ENCODE measurements at places on chromosomes 7 and 10. TPM values are rescaled to one million over a fixed set of nuclear protein-coding genes. Genes with fewer than 3 reads are reported as not detected.

The MLXIPL gene
- not detected for total RNA-seq

DNA sequence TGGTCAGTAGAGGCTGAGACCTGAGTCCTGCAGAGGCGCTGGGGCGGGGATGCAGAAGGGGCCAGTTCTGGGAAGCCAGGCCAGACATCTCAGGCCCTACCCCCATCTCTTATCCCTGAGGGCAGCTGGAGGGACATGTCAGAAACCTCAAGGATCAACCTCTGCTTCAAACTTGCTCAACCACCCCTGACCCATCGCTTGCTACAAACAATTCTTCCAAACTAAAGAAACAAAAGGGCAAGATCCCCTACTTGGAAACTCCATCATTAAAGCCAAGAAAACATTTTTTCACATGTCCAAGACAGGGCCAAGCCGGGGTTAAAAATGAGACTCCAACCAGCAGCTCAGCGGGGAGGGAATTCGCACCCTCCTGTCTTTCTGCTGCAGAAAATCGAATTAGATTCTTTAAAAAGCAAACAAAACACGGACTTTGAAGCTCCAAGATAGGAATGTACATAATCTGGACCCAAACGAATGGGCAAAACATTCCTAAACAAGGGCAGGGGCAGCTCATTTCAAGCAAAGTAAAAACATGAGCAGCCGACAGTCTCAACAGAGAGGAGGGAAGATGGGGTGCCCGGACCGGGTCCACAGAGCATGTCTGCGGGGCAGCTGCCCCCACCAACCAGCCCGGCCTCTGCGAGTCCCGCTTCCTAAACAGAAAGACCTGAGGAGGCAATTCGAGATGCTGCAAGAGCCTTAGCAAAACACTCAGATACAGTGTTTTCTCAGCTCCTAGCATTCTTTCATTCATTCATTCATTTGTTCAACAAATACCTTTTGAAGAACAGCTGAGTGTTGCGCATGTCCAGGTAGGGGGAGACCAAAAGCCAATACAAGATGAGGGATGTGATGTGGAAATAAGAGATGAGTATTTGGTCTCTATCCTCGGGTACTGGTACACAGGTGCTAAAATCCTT lies 44.8 kb downstream of the CHST15 start:
- no peak for DNase-seq

GRCh38 chr7:6175645-6176044 lies 96.8 kb downstream of the CYTH3 start:
- DNase-seq, result no peak

- DNase-seq, result no peak
Measured at GRCh38 chr10:72234560-72235095, 18.6 kb upstream of the ASCC1 start.

DNA sequence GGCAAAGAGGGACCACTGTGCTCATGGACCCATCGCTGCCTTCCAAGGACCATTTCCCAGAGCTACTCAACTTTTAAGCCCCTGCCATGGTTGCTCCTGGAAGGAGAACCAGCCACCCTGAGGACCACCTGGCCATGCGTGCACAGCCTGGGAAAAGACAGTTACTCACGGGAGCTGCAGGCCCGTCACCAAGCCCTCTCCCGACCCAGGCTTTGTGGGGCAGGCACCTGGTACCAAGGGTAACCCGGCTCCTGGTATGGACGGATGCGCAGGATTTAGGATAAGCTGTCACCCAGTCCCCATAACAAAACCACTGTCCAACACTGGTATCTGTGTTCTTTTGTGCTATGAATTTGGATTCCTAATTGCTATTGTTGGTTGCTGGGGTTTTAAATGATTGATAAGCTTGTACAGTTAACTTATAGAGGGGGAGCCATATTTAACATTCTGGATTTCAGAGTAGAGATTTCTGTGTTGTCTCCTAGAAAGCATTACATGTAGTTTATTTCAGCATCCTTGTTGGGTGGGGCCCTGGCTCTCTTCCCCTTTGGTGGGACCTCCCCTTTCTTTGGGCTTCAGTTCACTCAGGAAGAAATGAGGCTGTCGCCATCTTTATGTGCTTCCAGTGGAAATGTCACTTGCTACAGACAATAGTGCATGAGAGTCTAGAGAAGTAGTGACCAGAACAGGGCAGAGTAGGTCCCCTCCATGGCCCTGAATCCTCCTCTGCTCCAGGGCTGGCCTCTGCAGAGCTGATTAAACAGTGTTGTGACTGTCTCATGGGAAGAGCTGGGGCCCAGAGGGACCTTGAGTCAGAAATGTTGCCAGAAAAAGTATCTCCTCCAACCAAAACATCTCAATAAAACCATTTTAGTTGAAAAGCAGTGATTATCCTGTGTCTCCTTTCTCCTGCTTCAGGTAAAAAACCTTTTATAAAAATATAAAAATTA lies 19.4 kb downstream of the LAT2 start:
- DNase-seq, result no peak

The TWNK gene
- 4.7 TPM for total RNA-seq

The CALML5 gene
- not detected for total RNA-seq

GRCh38 chr10:70729763-70730357 lies 55.3 kb downstream of the TBATA start:
- no peak for DNase-seq

The ICA1 gene
- 49.8 TPM for total RNA-seq

DNA sequence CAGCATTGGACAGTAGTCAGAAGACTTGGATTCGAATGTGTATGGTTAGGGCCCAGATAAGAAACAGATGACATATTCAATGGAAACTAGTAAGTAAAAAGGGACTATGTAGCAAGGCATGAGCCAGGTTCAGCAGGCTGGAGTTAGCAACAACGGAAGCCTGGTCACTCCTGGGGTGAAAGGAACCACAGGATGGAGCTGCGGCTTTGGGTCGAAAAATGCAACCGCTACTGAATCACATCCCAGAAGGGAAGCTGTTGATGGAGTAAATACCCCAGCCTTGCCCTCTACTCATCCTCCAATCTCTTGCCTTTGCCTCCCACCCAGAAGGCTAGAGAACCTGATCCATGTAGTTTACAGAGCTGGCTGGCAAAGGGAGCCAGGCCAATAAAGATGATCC lies 37.5 kb upstream of the EGR2 start:
- DNase-seq, result no peak

- no peak for DNase-seq
Measured at GRCh38 chr10:6938384-6938783, 358.3 kb upstream of the PRKCQ start.

DNA sequence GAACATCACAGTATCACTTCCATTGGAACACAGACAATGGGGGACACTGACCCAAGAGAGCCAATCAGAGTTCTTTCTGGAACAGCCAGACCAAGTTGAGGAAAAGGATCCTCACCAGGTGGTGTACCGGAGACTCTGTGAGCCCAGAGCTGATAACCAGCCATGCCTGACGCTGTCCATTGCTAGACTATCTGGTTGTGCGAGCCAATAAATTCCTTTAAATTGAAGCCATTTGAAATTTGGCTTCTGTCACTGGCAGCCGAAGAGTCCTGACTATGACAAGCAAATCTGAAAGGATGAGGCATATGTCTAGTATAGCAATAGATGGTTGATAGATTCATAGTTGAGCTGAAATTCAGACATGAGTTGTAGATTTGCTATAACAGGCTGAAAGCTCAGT lies 3.1 kb upstream of the LHPP start:
- DNase-seq, result no peak
